ENCODE measurements at places on chromosomes 5 and 9. TPM values are rescaled to one million over a fixed set of nuclear protein-coding genes. Genes with fewer than 3 reads are reported as not detected.

DNM1 gene
- 0.26 TPM for total RNA-seq

DNA sequence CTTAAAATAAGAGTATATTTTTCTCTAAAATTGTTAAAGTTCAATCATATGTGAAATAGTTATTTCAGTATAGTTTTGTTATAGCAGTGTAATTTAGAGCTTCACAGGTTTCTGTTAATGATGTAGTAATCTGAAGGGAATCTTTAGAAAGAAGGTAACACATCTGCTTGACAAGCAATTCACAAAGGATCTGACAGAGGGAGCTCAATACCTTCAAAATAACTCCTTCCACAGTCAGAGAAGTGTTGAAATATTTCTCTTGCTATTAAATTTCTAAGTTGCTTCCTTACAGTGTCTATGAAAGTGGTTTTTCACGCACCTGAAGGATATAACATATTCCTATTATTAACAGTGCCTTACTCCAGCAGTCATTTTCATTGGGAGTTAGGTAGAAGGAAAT is 44.9 kb downstream of the SLC25A51 start:
- no peaks in the 10 kb centered on the region for H3K27me3 ChIP-seq
- no peaks in the 10 kb centered on the region for H3K4me1 ChIP-seq
- H3K4me3 ChIP-seq: no peak overlapping the region
- DNase-seq: no peak
- peaks cover 13% of the 10 kb centered on the region for H3K36me3 ChIP-seq

DNA sequence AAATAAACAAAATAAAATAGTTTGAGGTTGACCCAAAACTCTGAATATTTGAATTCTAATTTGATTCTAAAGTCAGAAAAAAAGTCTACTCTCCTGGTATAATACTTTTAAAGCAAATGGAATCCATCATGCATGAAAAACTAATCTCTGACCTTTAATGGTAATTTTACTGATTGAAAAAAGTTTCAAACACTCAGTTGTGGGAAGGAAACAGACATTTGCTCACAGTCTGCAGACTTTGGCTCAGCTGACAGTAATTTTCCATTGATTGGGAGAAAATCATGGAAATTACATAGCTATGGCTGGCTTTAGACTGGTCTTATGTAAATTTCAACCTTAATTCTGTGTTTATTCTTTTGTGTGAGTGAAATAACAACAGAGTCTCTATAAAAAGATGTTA is 574.3 kb downstream of the PDE4D start:
- no peak overlapping the region for H3K4me3 ChIP-seq
- no peaks in the 10 kb centered on the region for H3K4me1 ChIP-seq
- H3K27me3 ChIP-seq: no peaks in the 10 kb centered on the region
- no peaks in the 10 kb centered on the region for H3K36me3 ChIP-seq
- DNase-seq: no peak

MRPL50 gene
- 16.4 TPM for total RNA-seq
